Camera-type eye (tissue), 1 donor: ENCODE measurements at places on chromosomes 6 and 20. TPM values are rescaled to one million over a fixed set of nuclear protein-coding genes. Genes with fewer than 3 reads are reported as not detected.

Gene HLA-DMB
- total RNA-seq: 4.9 TPM

Gene MICB
- total RNA-seq: 2.8 TPM

Gene RUNX2
- 5.1 TPM for total RNA-seq

Gene RTN4IP1
- total RNA-seq: 4.8 TPM

Gene OTOR
- total RNA-seq: not detected

Gene TREM1
- 1.8 TPM for total RNA-seq

Gene CST1
- total RNA-seq: not detected

Gene MYCT1
- total RNA-seq: 21.2 TPM
